ENCODE measurements at places on chromosomes 6 and 20. TPM values are rescaled to one million over a fixed set of nuclear protein-coding genes. Genes with fewer than 3 reads are reported as not detected.

DUSP15 gene
- total RNA-seq: 0.95 TPM

LINC00237 gene
- total RNA-seq: not detected

DEFB123 gene
- not detected for total RNA-seq

EFHC1 gene
- total RNA-seq: 7.7 TPM

SLC22A1 gene
- 2.4 TPM for total RNA-seq

FARS2 gene
- total RNA-seq: 11.0 TPM

SASH1 gene
- total RNA-seq: 2.8 TPM

KHDC1L gene
- 0.51 TPM for total RNA-seq

TCF19 gene
- 12.1 TPM for total RNA-seq

PKHD1 gene
- total RNA-seq: not detected

Data from A549 treated with RU486 at 1 μM for 4 hours (cell line).